ENCODE measurements at places on chromosomes 7 and 10.

DNA sequence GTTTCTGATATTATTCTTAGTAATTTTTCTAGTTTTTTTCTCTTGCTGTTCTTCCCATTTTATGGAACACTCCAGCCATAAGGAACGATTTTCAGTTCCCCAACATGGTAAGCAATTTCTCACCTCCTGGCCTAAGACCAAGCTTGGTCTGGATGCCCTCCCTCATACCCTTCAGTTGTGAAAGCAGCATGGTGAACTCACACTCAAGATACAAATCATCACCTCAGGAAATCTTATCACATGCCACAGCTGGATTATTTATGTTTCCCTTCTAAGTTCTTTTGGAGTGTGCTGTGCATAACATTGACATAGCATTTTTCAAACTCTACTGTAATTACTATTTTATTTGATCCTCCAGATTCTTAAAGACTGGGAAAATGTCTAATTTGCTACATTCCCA is 216.6 kb downstream of the AGMO start:
- no peak for DNase-seq
- no peaks in the 10 kb centered on the region for H3K36me3 ChIP-seq
- no peak overlapping the region for H3K27ac ChIP-seq
- no peaks in the 10 kb centered on the region for H3K27me3 ChIP-seq
- H3K4me3 ChIP-seq: no peak overlapping the region

DNA sequence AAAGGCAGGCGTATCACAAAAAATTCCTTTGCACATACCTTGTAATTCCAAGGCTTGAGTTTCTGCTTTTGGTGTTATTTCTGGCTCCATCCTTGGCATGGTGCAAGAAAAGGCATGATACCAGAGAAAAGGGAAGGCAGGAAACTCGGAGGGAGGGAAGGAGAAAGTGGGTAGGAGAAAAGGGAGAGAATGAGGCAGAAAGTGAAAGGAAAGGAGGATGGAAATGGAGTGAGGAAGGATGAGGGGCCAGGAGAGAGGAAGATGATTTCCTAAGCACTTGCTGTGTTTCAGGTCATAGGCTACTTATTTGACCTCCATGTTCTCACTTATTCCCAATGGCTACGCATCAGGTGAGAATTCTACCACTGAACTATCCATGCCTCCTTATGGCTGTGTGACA is 110.8 kb upstream of the JCAD start:
- DNase-seq: no peak
- peaks cover 2% of the 10 kb centered on the region for H3K4me1 ChIP-seq
- H3K27me3 ChIP-seq: peaks cover 18% of the 10 kb centered on the region
- H3K27ac ChIP-seq: no peak overlapping the region
- H3K4me3 ChIP-seq: no peak overlapping the region

GRCh38 chr7:68958571-68958970 is 639.7 kb upstream of the AUTS2 start:
- H3K36me3 ChIP-seq: peaks cover 4% of the 10 kb centered on the region
- H3K27ac ChIP-seq: no peak overlapping the region
- no peak for DNase-seq
- peaks cover 2% of the 10 kb centered on the region for H3K4me1 ChIP-seq
- H3K4me3 ChIP-seq: no peak overlapping the region

GRCh38 chr10:86111902-86112545 is 254.6 kb downstream of the GRID1 start:
- H3K27ac ChIP-seq: no peak overlapping the region
- DNase-seq: no peak
- no peaks in the 10 kb centered on the region for H3K36me3 ChIP-seq
- no peaks in the 10 kb centered on the region for H3K4me1 ChIP-seq
- H3K27me3 ChIP-seq: no peaks in the 10 kb centered on the region

DNA sequence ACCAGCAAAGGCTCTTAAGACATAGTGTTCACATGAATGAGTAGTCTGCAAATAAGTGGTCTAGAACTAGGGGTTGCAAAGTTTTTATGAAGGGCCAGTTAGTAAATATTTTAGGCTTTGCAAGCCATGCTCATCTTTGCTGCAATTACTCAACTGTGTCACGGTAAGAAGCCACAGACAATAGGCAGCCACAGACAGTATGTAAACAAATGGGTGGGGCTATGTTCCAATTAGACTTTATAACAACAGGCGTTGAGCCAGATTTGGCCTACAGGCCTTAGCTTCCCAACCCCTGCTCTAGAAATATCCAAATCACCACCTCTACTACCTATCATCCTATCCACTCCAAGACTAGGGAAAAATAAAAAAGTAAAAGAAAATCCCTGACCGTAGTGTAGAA is 9.2 kb downstream of the IKZF5 start:
- H3K27me3 ChIP-seq: no peaks in the 10 kb centered on the region
- no peak for DNase-seq
- peak overlapping the region; percentile 68 for H3K27ac ChIP-seq
- peaks cover 24% of the 10 kb centered on the region for H3K4me1 ChIP-seq
- no peak overlapping the region for H3K4me3 ChIP-seq

DNA sequence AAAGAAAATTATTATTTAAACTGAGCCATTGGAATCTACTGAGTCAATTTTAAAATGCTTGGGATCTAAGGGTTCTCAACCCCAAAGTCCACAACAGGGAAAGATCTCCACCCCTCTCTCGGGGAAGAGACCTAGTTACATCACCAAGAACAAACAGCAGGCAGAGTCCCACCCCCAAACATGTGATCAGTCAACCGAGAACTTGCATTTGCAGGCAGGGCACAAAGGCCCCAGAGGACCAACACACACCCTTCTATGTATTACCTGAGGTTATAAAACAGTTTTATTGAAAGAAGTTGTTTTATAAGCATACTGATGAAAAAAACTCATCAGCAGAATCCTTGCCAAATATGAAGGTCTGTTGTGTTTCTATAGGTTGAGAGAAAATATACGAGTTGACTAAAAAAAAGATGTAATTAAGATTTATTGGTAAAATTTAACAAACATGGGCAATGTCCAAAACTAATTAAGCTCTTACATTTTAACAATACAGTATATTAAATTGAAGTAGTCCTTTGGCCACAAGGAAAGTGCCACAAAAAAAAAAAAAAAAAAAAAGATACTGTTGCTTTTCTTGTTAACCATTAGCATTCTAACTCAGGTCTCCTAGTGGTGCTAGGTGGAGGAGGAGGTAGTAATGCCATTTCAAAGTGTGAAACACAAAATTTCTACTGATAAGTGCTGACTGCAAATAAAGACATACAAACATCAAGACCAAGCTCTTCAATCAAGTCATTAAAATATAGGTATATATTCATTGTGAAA is 975 bp upstream of the USP54 start:
- peaks cover 8% of the 10 kb centered on the region for H3K4me1 ChIP-seq
- no peak for DNase-seq
- no peaks in the 10 kb centered on the region for H3K36me3 ChIP-seq
- H3K27ac ChIP-seq: no peak overlapping the region

DNA sequence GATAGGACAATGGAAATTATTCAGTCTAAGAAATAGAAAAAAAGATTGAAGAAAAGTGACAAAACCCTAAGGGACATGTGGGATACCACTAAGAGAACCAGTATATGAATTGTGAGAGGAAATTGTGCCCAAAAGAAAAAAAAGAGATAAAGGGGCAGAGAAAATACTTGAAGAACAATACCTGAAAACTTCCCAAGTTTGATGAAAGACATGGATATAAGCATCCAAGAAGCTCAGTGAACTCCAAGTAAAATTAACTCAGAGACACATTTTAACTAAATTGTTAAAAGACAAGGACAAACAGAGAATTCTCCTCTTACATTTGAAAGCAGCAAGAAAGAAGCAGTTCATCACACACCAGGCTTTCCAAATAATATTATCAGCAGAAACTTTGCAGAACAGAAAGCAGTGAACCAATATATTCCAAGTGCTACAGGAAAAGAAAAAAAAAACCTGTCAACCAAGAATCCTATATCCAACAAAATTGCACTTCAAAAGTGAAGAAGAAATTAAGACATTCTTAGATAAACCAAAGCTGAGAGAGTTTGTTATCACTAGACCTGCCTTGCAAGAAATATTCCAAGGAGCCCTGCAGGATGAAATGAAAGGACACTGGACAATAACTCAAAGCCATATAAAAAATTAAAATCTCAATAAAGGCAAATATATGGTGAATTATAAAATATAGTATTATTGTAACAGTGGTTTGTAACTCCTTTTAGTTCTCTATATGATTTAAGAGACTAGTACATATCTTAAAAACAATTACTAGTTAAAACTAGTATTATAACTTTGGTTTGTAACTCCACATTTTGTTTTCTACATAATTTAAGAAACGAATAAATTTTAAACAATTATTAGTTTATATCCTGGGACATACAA is 470.0 kb downstream of the PTPRN2 start:
- DNase-seq: no peak
- no peak overlapping the region for H3K4me3 ChIP-seq
- no peak overlapping the region for H3K27ac ChIP-seq
- H3K4me1 ChIP-seq: no peaks in the 10 kb centered on the region
- no peaks in the 10 kb centered on the region for H3K27me3 ChIP-seq

GRCh38 chr10:131816941-131817700 is 83.7 kb upstream of the PPP2R2D start:
- no peaks in the 10 kb centered on the region for H3K4me1 ChIP-seq
- no peak overlapping the region for H3K27ac ChIP-seq
- DNase-seq: no peak
- peaks cover 9% of the 10 kb centered on the region for H3K27me3 ChIP-seq

DNA sequence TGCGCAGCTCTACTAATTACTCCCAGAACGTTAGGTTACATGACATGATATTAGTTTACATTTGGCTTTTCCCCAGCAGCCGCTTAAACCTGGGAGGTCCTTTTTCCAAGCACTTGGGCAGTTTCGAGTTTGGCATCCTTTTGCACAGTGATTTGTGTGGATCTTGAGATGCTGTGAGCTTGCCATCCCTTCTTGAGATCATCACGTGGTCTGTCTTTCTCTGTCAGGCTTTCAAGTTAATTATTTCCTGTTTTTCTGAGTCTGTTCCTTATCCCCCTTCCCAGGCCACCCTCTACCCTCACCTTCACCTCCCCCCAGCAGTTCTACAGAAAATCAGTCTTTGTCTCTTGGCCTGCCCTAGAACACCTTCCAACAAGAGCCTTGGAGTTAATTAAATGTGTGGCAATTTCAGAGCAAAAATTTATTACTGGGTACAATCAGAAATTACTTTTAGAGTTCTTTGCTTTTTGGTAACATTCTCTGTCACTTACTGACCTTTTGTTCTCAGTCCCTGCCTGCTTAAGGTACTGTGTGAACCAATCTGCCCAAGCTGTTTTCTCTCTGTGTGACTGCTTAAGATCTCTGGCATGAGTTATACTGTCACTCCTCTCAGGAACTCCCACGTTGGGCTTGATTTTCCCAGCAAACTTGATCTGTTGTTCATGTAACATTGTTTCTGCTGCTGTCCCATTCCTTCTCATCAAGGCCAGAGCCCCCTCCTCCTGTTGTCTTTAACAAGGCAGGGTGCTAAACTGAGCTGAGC is 3.1 kb upstream of the SLF2 start:
- H3K4me1 ChIP-seq: peaks cover 11% of the 10 kb centered on the region
- no peak overlapping the region for H3K27ac ChIP-seq
- no peak for DNase-seq
- no peaks in the 10 kb centered on the region for H3K36me3 ChIP-seq
- no peak overlapping the region for H3K4me3 ChIP-seq

Measured in memory B cell (primary cell).